SK-MEL-5 (cell line): ENCODE measurements at places on chromosomes 3 and 15. TPM values are rescaled to one million over a fixed set of nuclear protein-coding genes. Genes with fewer than 3 reads are reported as not detected.

The COLQ gene
- 0.08 TPM in 1 of 2 replicates, not detected in the other for total RNA-seq

GRCh38 chr15:29666241-29666640 is 156.0 kb downstream of the TJP1 start:
- no peak for DNase-seq

The CD200 gene
- total RNA-seq = 1.9 and 3.5 TPM in 2 replicates

The CLDN18 gene
- not detected in 2 replicates for total RNA-seq

DNA sequence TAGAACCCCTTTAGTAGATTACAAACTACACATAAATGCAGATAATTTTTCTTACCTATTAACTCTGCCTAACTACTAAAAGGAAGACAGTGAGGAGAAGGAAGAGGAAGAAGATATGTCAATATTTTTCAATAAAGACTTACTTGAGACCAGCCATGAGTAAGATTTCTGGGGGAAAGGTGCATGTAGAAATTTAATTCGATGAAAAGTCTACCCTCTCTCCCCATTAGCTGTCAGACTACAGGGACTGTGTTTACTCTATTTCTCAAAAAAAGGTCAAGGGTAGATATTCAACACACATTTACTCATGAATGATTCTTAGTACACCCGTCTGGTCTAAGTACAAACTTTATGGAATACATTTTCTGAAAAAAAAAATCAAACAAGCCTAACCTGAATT is 6.8 kb downstream of the TSPAN3 start:
- DNase-seq = no peak

- no peak for DNase-seq
Observed at GRCh38 chr15:73539212-73540128, 93.7 kb downstream of the NPTN start.

The TIMP4 gene
- total RNA-seq = not detected in 2 replicates

The CYP8B1 gene
- total RNA-seq = not detected in 2 replicates

DNA sequence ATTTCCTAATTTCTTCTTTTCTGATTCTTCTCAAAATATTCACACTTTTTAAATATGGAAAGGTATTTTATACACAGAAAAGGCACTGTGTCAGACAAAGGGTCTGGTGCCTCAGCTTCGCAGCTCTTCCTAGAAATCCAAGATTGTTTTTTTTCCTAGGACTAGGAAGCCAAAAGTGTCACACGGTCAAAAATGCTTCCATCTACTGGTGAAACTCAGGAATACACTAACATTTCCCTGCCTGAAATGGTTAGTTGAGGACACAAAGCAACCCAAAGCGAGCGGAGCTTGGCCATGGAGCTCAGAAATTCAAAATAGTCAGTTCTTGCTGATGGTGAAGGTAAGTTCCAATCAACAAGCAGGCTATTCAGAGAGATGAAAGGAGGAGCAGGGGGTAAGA is 426.5 kb upstream of the RASGRP1 start:
- DNase-seq = peak; percentile 75

DNA sequence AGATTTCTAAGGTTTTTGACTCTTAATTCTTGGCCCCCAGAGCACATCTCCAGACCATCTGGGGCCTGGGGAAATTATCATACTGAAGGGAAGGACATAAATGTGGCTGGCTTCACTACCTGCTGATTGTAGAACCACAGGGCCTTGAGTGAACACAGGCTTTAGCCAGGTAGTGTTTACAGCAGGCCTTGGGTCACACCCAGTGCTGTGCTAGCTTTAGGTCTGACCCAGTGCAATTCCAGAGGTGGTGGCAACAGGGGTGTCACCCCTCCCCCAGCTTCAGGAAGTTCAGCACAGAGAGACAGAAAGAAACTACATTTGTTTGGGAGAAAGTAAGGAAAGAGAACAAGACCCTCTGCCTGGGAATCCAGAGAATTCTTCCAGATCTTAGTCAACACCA is 24.1 kb downstream of the PDCD10 start:
- DNase-seq = no peak

The GOLGA6L7 gene
- not detected in 2 replicates for total RNA-seq

GRCh38 chr3:28317438-28318022 is 31.0 kb upstream of the ZCWPW2 start:
- peak; percentile 70 for DNase-seq

GRCh38 chr15:93861956-93862741 is 369.2 kb upstream of the MCTP2 start:
- no peak for DNase-seq

- DNase-seq = no peak
Observed at GRCh38 chr15:63059075-63059474, 16.5 kb downstream of the TPM1 start.

GRCh38 chr3:144181062-144181461 is 209.4 kb downstream of the DIPK2A start:
- DNase-seq = no peak

DNA sequence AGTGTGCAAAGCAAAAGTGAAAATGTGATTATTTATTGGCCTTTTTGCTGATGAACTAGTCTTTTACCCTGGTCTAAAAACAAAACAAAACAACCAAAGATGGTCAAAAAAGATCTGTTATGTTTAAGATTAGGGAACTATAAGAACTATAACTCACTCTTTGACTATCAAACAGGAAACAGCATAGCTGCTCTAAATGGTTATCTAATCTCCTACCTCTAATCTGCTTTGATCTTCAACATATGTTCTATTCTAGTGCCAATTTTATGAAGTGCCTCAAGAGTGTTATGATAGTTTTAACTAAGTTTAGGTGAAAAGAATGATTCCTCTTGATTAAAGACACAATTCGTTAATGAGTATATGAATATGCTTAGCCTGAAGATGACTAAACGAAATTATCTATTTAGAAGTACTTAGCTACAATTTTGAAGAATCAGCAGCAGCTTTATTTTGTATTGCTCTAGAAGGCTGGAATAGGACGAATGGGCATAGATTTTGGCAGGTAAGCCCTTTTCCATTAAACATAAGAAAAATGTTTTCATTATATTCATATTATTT is 46.0 kb downstream of the SETD2 start:
- DNase-seq = no peak

GRCh38 chr3:23836536-23837230 is 30.9 kb downstream of the UBE2E1 start:
- no peak for DNase-seq

The GPR156 gene
- total RNA-seq = 0.08 and 0.29 TPM in 2 replicates

The TUSC7 gene
- total RNA-seq = not detected in 2 replicates

DNA sequence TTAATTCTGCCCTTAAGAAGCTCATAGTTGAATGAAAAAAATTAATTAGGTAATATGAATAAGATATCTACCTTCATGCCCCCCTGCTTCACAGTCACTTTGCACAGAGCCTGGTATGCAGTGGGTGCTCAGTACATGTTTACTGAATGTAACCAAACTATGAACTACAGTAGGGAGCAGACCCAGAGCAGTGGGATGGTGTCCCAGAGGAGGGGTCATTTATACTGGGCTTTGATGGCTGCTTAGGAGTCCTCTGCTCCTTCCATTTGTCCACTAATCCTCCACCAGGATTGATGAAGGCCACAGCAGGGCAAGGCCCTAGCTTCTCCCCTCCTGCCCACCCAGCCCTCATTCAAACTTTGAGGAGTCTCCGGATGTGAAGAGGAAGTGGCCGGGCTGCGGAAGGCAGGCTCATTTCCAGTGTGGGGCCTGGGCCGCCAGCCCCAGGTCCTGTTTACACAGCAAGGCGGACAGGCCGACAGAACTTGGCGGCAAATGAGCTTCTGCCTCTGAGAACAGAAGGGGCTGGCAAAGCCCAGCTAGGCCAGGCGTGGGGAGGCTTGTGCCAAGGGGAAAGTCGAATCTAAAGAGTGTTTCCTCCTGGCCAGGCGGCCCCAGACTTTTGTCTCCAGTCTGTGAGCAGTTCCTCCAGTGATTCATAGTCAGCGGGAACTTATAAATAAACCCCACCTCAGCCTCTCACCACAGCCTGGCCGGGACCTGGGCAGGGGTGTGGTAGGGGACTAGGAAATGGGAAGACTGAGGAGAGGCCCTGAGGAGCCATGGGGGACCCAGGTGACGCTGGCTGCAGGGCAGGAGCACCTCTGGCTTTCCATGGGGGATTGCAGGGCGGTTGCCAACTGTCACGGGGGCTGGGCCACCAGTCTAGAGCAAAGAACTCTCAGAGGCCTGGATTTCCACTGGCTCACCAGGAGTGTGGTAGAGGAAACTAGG is 51.6 kb upstream of the LCTL start:
- DNase-seq = no peak

DNA sequence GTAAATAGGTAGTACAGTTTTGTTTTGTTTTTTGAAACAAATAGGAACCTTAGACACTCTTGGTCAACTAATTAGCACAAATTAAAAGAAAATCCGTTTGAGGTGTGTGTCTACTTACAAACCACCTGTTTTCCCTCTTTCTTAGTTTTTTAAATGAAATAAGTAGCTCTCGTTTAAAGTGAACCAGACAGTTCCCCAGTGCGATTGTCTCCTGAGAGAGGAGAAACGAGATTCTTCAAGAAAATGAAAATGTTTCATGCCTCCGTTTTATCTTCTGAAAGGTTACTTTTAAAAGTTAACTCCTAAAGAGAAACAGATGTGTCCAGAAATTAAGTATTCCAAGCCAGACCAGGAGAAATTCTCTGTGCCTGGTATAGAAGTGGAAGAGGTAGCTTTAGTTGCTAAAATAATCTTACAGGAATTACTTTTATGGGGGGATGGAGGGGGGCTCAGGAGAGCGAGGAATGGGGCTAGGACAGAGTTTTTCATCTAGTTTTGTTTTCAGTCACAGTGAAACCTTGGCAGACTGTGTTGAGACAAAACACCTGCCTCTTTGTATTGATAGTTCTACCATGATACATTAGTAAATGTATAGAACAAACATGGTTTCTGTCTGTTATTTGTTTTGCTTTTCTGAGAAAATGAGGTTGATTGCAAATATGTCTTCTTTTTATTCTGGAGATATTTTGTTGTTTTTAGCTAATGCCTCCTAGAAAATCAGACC is 155.1 kb upstream of the CNTN4 start:
- DNase-seq = no peak

DNA sequence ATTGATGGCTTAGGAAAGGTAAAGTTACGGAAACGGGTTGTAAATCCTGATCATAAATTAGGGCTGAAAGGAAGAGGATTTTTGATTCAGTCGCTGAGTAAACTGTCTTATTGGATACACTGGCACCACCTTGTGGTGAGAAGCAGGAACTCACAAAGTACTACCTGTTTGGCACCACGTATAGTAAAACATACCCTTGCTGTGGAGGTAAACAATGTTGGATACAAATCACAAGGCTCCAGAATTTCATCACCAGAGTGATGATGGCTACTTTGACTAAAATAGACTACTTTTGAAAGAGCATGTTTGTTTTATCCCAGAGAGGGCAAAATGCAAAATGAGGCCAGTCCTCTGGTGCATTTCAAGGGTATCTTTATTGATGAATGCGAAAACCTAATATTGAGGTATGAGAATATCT is 216.9 kb downstream of the IGSF11 start:
- DNase-seq = peak; percentile 74

DNA sequence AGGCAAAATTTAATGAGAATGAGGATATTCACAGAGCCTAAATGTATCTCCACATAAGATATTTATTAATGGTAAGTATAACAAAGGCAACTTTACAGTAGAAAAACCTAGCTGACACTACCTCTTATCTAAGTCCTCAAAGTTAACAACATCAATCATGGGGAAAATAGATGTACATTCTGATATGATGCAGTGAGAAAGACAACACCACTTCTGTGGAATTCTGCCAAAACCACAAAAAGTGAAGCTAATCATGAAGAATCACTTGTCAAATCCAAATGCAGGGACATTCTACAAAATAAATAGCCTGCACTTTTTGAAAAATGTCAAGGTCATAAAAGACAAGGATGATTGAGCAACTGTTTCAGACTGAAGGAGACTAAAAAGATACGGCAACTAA is 27.5 kb upstream of the EOMES start:
- peak; percentile 11 for DNase-seq

- no peak for DNase-seq
Observed at GRCh38 chr3:11240496-11240895, 31.7 kb upstream of the ATG7 start.

GRCh38 chr3:169710619-169711018 is 47.1 kb upstream of the MECOM start:
- no peak for DNase-seq

DNA sequence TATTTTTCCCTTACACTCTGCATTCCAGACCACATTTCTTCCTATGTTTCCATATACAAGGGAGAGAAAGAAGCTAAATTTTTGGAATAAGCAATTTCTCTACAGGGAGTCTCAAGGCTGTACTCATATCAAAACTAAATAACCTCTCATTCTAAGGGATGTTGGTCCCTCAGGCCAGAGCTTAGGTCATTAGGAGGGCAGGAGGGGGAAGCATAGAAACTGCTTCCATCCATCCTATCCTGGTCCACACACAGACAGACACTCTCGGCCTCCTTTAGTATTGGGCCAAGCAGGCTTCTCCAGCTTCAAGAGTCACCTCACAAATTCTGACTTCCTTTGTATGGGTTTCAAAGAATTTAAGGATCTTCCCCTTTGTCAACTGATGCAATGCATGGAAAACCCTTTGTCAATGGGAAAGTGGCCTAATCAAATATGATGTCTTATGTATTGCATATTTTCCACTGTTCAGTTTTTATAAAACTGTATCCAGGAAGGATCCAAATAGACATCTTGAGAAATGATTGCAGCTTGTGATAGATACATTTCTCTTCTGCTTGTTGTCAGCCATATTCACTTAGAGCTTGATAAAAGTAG is 140.7 kb upstream of the RARB start:
- DNase-seq = no peak

- no peak for DNase-seq
Observed at GRCh38 chr3:69370156-69370883, 15.6 kb downstream of the FRMD4B start.

The KIF7 gene
- 2.1 and 2.3 TPM in 2 replicates for total RNA-seq

DNA sequence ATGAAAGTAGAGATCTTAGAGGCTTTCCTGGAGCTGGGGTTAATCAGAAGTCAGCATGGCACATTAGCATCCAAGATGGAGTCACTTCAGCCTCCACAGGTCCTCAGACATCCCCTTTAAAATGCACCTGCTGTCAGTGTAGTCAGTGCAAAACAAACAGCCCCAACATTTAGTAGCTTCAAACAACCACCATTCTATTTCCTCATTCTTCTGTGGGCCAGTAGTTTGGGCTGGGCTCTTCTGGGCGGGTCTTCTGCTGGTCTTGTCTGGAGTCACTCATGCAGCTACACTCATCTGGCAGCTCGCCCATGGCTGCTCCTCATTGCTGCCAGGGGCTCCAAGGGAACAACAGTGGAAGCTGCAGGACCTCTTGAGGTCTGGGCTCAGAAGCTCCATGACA is 99.9 kb downstream of the TLE3 start:
- no peak for DNase-seq

- DNase-seq = no peak
Observed at GRCh38 chr3:77799278-77799677, 759.4 kb downstream of the ROBO2 start.

GRCh38 chr3:153173758-153174516 is 11.9 kb downstream of the RAP2B start:
- DNase-seq = peak; percentile 43

The PRR23E gene
- not detected in 2 replicates for total RNA-seq

The IGDCC3 gene
- 0.13 and 0.24 TPM in 2 replicates for total RNA-seq

GRCh38 chr15:80496096-80496495 is 91.9 kb downstream of the ARNT2 start:
- DNase-seq = no peak

The OR5K2 gene
- total RNA-seq = not detected in 2 replicates

- no peak for DNase-seq
Observed at GRCh38 chr3:127197300-127198189, 4.6 kb downstream of the PRR23E start.

GRCh38 chr15:31590609-31591008 is 264.0 kb downstream of the KLF13 start:
- DNase-seq = no peak
